NCI-H460 (cell line): ENCODE measurements at places on chromosomes 2 and 18.

DNA sequence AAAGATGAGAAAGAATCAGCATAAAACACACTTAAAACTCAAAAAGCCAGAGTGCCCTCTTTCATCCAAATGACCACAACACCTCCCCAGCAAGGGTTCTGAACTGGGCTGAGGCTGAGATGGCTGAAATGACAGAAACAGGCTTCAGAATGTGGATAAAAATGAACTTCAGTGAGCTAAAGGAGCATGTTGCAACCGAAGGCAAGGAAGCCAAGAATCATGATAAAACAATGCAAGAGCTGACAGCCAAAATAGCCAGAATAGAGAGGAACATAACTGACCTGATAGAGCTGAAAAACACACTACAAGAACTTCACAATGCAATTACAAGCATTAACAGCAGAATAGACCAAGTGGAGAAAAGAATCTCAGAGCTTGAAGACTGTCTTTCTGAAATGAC is 12.2 kb upstream of the PSMA8 start:
- no peak for DNase-seq

DNA sequence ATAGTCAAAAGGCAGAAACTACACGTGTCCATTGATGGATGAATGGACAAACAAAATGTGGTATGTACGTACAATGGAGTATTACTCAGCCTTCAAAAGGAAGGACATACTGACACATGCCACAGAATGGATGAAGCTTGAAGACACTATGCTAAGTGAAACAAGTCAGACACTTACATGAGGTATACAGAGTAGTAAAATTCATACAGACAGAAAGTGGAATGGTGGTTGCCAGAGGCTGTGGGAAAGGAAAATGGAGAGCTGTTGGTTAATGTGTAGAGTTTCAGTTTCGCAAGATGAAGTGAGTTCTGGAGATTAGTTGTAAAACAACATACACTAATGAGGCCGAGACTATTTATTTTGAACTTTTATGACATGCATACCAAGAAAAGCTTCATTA is 67.4 kb upstream of the EPB41L3 start:
- no peak for DNase-seq

DNA sequence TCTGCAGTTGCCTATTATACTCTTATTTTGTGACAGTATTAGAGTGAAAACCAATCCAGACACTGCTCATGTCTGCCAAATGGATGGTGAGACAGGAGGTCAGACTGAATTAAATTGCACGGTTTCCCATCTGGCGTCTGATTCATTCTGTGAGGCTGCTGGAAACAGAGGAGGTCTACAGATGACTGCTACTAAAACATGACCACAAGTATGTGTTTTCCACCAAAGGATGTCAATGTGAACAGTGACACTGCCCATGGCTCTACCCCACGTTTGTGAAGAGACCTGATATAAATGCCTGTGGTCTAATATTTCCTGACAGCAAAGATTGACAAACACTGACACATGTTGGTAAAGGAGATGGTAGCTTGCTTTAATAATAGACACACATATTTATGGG is 104.3 kb upstream of the ST6GAL2 start:
- no peak for DNase-seq

GRCh38 chr2:24984912-24985311 is 13.2 kb upstream of the DNAJC27 start:
- no peak for DNase-seq

- DNase-seq, result no peak
Measured at GRCh38 chr2:149329068-149329467, 1.3 kb upstream of the LYPD6 start.

DNA sequence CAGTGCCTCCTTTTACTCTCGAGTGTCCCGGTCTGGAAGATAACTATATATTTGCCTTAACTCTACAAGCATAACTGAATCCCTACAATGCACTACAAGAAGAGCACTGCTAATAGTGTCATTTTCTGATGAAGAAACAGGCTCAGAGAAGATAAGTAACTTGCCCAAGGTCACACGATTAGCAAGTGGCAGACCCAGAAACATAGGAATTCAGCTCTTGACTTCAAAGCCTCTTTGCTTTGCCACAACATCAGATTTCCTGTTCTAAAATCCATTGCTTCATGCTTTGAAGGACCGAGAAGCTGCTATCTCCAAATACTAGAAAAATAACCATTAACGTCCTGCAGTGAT is 65.6 kb downstream of the HS1BP3 start:
- DNase-seq, result no peak

- no peak for DNase-seq
Measured at GRCh38 chr18:46352520-46353250, 248.5 kb downstream of the HAUS1 start.

DNA sequence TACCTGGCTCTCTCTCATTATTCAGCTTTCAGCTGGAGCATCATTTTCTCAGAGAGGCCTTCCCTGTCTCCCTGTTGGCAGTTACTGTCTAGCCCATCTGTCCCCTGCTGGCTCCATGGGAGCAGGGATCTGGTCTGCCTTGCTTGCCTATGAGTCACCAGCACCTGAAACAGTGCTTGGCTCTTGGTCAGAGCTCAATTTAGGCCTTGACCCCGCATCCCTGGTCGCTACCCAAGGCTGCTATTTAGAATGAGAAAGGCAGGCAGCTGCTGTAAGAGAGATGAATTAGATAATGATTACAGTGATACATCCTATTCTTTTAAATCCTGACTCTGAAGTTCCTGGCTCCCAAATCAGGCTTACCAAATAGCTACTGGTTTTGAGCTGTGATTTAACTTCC is 32.9 kb downstream of the KCNE4 start:
- no peak for DNase-seq

- no peak for DNase-seq
Measured at GRCh38 chr2:69296421-69296820, 90.6 kb downstream of the GFPT1 start.

GRCh38 chr2:54404270-54404669 is 51.9 kb upstream of the SPTBN1 start:
- DNase-seq, result no peak

DNA sequence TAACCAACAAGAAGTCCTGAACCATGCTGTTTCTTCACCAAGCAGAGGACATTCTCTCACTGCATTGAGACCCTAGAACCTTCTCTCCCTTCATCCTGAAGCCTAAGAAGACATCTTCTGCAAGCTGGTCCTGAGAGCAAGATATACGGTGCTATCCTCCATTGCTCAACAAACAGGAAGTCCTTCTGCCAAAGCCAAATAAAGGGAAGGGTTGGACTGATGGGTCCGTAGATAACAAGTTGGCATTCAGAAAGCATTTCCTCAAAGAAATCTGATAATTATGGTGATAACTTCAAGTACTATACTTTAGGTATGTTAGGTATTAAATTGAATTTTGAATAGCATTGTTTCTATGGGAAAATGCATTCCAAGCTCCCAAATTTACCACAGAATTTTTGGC is 23.3 kb downstream of the GRB14 start:
- no peak for DNase-seq

- DNase-seq, result no peak
Measured at GRCh38 chr2:145040433-145040832, 520.5 kb upstream of the ZEB2 start.

GRCh38 chr2:195848119-195848899 is 191.3 kb downstream of the SLC39A10 start:
- peak; percentile 3 for DNase-seq
